CD4-positive, alpha-beta T cell treated with Interleukin-6 at 100 ng/mL for 8 hours (primary cell): ENCODE measurements at places on chromosomes 7 and 10.

DNA sequence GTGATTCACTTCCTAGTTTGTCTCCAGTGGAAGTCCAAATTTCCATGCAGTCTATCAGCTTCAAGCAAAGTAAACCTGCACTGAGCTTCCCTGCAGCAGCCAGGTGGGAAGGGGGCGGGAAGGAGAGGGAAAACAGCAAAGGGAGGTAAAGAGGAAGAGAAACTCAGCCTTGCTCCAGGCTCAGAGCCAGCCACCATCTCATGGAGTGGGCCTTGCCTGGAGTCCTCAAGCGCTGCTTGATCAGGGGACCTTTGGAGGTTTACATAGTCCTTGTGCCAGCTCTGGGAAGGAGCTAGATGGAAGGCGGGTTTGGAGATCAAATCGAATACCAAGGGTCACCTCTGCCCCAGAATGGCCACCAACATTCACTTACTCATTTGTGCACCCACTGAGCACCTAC, 7.4 kb downstream of the CRTAC1 start:
- DNase-seq = no peak

DNA sequence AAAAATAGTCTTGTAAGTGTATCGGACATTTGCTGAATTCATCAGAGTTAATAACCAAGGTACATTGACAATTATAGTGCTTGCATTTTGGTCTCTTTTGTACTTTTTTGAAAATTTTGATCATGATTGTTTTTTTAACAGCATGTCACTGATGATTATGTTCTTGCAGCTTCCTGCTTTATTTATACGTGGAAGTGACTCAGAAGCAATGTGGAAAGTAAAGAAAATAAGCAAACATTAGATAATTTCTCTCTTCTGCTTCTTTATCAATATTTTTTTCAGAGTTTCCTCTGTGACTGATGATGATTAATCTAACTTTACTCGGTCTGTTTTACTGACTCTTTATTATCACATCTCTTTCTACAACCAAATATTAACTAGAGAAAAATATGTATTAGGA, 1351.9 kb downstream of the REEP3 start:
- no peak for DNase-seq

GRCh38 chr10:14063531-14064285, 267.0 kb downstream of the FRMD4A start:
- DNase-seq = no peak

DNA sequence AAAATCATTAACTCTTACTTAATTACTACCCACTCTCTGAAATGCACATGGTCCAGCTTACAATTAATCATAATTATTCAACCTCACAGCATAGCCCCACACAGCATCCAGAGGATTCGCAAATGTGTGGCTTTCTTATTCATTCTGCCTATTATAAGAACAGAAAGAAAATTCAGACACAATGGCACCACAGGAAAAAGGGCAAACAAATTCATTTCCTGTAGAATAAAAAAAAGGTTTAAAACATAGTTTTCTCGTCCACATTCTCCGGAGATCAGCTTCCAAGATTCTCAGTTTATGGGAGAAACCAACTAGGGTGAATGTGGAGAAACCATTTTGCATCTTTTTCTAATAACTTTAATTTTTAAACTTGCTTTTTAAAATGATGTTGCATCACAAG, 201.6 kb downstream of the PARD3 start:
- no peak for DNase-seq

DNA sequence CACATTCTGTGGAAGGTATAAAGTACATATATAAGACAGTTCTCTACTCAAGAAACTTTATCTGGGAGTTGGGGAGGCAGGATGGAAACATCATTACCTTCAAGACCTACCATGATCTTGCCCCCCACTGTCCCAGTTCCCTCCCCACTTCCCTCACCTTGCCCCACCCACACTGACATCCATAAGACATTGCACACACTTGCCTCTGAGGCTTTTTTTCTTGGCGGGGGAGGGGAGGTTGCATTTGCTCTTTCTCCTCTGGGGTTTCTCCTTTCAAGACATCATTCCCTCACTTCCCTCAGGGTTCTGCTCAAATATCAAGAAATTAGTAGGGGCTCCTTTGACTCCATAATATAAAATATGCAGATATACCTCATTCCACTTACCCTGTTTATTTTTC, 276.0 kb downstream of the ARL4A start:
- DNase-seq = no peak

GRCh38 chr10:92809840-92810239, 38.5 kb upstream of the EXOC6 start:
- no peak for DNase-seq

DNA sequence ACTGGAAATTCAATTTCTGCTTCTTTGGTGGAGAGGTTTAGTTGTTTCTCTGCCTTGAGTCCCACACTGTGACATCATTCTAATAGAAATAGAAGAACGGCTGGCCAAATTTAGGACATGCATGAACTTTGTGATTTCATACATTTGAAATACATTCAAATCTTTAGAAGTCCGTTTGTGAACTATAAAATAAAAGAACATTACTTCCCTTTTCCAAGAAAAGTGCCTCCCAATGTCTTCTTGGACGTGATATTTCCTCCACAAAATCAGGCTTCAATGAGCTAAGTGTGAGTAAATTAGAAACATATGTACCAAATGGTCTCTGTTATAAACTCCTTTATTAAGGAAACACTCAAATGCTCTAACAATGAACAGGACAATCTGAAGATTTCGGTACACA, 314.5 kb upstream of the AKR1E2 start:
- DNase-seq = no peak

- no peak for DNase-seq
These were observed 86.1 kb downstream of the VOPP1 start for GRCh38 chr7:55486192-55486590.

- DNase-seq = no peak
These were observed 34.8 kb upstream of the CARD11 start for GRCh38 chr7:3078514-3078913.

DNA sequence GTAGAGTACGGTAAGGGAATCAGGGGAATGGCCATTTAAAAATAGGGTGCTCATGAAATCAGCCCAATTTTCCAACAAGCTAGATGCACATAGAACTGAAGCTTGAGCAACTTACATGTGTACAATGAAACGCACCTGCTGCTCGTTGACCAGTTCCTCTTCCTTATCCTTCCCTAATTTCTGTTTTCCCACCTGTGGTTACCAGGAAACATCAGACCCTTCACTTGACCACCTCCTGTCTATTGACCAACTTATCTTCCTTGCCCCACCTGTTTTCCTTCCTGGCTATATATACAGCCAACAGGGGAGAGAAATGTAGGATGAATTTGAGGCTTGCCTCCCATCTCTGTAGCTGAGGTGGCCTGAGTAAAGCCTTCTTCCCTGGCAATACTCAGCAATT, 37.8 kb upstream of the RAPGEF5 start:
- no peak for DNase-seq

DNA sequence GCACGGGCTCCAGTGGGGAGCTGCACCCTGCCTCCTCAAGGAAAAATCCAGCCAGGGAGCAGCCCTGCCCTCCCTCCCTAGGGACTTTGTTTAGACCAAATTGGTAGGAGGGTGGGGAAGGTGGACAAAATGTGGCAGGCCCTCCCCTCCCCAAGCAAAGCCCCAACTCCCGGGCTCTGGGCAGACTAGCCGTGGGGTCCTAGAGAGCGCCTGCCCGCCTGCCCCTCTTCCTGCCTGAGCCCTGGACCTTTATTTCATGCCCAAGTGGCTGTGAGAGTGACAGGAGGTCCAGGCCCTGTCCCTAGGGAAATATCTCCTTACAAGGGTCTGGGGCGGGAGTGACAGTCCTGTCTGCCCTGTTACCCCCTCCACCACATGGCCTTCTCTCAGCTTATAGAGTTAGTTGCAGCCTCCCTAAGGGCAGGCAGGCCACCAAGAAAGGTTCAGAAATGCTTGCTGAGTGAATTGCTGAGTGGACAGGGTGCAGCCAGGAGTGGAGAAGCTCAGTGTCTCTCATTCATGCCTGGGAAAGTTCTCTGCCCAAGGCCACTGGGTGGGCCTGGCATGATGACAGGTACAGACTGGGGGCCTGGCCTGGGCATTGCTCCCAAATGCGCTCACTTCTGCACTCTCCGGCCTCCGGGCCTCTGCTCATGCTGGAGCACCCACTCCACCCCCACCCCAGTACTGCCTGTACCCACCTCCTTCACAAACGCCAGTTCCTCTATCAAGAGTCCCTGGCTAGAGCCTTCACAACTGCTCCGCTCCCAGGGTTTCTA, 25.2 kb downstream of the DNAJB12 start:
- DNase-seq = no peak

DNA sequence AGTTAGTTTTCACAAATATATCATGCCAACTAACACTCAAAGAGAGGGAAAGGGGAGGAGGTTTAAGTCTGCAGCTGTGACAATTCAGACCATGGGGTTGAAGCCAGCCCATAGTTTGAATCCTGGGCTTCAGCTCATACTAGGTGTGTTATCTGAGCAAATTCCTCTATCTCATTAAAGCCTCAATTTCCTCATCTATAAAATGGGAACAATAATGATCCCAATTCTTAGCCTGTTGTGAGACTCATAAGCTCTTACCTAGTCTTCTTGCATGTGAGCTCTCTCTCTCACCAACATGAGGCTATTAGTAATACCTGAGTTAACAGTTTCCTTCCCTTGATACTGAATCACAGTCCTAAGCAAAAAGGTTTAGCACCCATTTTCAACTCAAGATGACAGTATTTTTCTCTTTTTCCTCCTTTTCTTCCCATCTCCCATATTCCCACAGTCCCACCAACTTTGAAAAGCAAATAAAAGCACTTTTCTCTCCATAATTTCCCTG, 49.8 kb downstream of the NUDCD3 start:
- no peak for DNase-seq

- DNase-seq = no peak
These were observed 30.8 kb upstream of the EFCAB10 start for GRCh38 chr7:105611856-105612775.

GRCh38 chr7:150586068-150586784, 19.0 kb downstream of the GIMAP4 start:
- DNase-seq = no peak

DNA sequence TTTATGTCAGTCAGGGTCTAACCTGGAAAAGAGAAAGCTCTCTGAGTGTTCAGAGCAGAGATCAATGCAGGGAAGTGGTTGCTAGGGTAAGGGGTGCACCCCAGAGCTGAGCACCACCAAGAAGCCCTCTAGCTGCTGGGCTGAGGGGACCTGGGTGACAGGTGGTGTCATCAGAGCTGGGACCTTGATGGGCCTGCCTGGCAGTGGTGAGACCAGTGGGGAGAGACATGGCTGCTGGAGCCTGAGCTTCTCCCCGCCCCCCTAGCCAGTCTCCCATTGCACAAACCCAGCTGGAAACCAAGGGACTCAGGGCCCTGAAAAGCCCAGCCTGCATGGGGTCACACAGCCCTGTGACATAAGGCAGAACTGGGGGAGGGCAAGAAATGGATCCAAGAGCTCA, 49.1 kb upstream of the OSBPL3 start:
- peak; percentile 1 for DNase-seq

DNA sequence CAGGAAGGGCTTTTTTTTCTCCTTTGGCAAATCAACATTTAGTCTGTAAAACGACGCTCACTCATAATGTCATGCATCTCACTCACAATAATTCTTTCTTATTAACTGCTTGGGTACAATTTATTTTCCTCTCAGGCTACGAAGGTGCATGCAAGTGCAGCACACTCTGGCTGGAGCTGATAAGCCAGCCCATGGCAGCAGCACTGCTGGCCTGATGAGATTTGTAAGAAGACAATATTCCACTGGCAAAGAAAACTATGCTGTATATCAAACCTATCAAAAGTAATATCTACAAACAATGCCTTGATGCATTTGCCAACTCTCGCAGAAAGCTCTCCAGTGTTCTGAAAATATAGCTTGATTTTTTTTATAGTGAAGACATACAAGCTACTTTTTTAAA, 170.0 kb upstream of the PHF14 start:
- no peak for DNase-seq

- DNase-seq = peak; percentile 5
These were observed 452 bp downstream of the ATE1 start for GRCh38 chr10:121927318-121927840.

GRCh38 chr7:23928418-23928775, 218.4 kb downstream of the STK31 start:
- no peak for DNase-seq

DNA sequence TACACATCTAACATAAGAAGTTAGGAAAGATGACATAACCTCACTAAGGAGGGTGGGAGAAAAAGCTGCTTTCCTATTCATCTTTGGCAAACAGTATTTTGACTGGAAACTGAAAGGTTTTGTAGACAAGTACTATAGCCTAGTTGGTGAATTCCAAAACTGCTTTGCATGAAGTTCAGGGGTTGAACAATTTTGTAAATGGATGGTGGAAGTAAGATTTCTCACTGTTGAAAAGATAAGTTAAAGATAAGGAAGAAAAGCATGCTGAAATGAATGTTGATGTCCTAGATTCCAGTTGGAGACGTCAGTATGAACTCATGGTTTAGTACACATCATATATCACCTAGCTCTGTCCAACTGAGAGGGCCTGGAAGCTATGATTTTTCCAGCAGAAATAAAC, 159.1 kb upstream of the FEZF1 start:
- DNase-seq = no peak

GRCh38 chr10:649798-650440, 39.5 kb downstream of the DIP2C start:
- DNase-seq = no peak

DNA sequence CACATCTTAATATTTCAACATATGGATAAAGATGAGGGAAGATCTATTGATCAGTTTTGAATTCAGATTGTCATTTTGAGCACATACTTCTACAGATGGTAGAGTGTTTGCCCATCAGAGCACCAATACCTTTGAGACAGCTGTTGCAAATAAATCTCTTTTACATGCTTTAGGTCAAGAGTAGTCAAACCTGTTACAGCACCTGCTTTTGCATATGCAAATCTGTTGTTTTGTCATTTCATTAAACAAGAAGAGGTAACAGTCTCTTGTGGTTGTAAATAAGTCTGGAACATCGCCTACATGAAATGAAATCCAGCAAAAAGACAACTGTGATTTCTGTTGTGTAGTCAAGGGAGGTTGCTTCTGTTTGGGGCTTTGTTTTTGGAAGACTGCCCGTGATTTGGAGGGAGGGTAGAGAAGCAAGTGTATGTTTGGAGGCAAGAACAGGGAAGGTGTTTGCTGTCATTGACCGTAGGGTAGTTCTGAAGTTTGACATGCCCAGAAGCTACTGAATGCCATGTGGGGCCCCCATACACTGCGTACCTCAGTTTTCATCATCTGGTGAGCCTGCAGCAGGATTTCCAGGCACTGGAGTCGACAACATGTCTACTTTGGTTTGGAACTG, 233.6 kb upstream of the PPP1R3A start:
- DNase-seq = no peak

DNA sequence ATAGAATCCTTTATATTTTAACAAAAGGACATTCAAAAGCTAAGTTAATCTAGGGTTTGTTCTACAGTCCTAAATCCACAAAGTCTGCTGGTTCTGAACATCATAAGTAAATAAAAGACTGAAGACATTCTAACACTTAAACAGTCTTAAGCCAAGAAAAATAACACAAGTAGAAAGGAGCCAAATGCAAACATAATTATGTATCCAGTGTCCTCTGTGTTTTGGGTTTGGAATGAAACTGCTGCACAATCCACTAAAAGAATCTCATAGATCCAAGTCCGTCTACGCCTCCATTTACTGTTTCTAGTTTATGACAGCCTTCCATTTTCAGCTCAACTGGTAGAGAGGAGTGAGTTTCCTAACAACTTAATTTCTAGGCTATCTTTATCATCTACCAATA, 623.6 kb upstream of the FZD8 start:
- DNase-seq = no peak
